ENCODE measurements at places on chromosomes 3 and 15.

- DNase-seq: no peak
Observed at GRCh38 chr15:65393091-65393490, 15.3 kb upstream of the IGDCC3 start.

DNA sequence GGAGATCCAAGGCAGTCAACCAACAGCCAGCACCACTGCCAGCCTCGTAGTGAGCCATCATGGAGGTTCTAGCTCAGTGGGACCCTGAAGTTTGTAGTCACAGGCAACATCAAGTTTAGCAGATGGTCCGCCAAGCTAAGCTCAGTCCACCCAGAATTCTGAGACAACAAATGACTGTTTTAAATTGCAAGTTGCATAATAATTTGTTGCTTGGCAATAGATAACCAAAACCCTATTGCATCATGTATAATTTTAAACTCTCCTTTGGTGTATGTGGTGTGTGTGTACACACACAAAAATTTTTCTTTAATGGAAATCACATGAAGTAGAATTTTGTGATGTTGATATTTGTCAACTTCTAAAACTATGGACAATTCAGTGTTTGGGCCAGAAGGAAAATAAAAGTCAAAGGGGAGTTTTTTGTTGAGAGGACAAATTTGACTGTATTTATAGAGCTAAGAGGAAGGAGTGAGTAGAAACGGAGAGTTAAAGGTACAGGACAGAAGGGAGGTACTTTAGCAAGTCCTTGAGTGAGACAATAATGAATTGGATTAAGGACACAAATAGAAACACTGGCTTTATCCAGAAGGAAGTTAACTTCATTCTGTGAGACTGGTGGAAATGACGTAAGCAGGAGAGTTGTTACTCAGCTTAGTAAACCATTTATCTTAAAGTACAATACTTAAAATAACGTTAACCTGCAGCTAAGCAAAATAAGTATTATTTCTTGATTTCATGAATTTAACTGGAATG, 83.6 kb downstream of the NCEH1 start:
- no peak for DNase-seq

DNA sequence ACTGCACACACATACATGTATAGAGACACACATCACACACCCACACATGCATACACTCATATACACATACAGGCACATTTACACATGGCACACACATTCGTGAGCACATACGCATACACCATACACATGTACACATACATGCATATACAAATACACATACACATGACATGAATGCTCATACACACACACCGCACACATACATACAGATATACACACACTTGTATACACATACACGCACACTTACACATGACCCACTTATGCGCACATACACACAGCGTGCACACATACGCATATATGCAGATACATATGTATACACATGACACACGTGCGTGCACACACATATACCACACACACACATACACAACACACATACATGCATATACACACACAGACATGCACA, 162.7 kb downstream of the LRRK1 start:
- no peak for DNase-seq

GRCh38 chr3:134028486-134029255, 1.1 kb downstream of the SLCO2A1 start:
- no peak for DNase-seq

GRCh38 chr3:63911509-63911872, 692 bp downstream of the SCAANT1 start:
- DNase-seq: peak; percentile 6

DNA sequence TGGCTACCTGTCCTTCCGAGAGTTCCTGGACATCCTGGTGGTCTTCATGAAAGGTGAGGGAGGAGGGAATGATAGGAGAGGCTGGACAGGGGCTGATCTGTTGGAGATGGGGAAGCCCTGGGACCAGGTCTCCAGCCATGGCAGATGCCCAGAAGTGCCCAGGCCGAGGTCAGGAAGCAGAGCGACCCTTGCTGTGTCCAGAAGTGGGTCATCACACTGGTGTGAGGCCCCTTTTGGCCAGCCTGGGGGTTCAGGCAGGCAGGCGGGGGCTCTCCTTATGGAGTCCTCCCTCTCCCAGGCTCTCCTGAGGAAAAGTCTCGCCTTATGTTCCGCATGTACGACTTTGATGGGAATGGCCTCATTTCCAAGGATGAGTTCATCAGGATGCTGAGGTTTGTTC, 17.8 kb downstream of the DUOX1 start:
- DNase-seq: no peak

DNA sequence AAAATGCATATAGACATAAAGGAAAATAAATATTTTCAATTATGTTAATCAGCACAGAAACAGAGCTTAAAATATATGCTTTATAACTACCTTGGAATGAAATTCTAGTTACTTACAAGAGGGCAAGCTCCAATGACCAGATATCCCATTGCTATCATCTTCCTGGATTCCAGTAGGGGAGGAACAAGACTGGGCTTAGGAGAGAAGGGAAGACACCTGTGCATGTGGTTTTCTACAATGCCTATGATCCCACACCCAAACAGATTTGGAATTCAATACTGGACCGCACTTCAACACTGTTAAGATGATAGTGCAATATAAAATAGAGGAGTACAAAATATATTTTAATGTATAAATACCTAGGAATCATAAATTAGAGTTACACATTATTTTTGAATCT, 79.6 kb downstream of the ARPP21 start:
- DNase-seq: no peak

DNA sequence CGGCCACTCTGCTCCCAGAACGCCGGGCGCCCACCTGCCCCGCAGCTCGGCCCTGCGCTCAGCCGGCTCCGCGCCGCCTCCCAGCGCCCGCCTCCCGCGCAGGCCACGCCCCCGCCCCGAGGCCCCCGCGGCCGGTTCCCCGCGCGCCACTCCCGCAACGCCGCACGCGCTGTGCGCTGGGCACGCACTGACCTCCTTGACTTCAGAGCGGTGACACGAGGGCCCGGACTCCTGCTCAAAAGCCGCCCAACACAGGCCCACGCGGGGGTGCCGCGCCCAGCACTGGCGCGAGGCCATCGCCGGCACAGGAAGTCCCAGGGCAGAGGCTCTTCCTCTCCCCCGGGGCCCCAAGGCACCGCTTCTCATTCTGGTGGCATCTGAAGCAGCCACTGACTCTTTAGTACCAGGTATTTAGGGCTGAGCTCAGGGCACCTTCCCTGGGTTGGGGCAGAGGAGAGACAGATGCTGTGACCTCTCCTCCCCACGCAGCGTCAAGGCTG, 12.4 kb downstream of the TNK2 start:
- peak; percentile 54 for DNase-seq

DNA sequence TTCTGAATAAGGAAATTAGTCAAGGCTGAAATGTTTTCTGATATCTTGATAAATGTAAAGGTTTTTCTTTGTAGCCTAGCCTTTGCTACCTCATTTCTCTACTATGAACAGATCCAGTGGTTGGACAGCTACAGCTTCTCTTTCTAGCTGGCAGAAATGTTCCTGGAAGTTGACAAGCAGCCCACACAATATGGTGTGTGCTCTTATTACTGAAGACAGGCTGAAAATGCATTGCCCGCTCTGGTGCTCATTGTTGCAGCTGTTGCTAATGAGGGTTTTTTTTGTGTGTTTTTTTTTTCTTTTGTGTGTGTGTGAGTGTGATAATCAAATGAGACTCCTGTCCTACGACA, 844.3 kb upstream of the SEMA6D start:
- no peak for DNase-seq

DNA sequence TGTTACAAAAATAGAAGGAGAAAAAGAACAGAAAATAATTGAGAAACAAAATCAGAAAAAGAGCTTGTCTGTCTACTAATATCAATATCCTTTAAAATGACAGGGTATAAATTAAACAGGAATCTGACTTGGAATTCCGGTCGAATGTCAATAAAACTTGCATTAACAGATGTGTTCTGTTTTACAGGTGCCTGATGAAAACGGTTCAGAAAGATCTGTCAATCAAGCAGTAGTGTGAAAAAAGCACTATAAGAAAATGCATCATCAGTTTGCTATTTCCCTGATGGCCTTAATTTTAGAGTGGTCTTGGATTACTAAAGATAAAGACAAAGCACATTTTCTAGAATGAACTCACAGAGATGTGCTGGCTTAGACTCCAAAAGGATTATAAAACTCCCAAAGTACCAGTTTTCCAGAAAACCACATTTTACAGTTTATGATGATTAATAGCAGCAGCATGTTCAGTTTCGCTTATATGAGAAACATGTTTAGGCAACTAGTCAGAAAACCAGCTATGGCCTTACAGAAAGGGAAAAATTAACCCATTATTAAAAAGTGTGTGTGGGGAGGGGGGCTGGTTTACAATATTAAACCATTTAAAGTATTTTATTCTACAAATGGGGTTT, 8.2 kb upstream of the C3orf38 start:
- no peak for DNase-seq

- no peak for DNase-seq
Observed at GRCh38 chr3:146550743-146551510, 6.5 kb upstream of the PLSCR1 start.

GRCh38 chr3:110568246-110568645, 503.4 kb upstream of the NECTIN3 start:
- no peak for DNase-seq

- no peak for DNase-seq
Observed at GRCh38 chr3:154089421-154090420, 31.5 kb upstream of the ARHGEF26 start.

- no peak for DNase-seq
Observed at GRCh38 chr3:45516829-45517228, 77.7 kb upstream of the LIMD1 start.

DNA sequence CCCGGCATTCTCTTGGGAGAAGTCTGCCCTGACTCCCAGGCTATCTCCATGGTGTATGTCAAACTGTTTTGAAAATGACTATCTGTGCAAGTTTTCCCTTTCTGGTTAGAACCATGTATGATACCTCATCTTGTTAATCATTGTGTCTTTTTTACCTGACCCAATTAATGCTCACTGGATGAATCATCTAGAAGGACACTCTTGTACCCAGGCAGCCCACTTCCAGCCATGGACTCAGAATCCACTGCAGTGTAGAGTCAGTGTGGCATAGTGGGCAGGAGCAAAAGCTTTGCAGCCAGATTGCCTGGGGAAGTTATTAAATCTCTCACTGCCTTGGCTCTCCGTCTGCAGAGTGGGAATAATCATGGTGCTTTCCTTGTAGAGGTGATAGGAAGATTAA, 1.2 kb downstream of the FAM3D start:
- no peak for DNase-seq

GRCh38 chr3:58102390-58102750, 94.1 kb downstream of the FLNB start:
- DNase-seq: no peak

DNA sequence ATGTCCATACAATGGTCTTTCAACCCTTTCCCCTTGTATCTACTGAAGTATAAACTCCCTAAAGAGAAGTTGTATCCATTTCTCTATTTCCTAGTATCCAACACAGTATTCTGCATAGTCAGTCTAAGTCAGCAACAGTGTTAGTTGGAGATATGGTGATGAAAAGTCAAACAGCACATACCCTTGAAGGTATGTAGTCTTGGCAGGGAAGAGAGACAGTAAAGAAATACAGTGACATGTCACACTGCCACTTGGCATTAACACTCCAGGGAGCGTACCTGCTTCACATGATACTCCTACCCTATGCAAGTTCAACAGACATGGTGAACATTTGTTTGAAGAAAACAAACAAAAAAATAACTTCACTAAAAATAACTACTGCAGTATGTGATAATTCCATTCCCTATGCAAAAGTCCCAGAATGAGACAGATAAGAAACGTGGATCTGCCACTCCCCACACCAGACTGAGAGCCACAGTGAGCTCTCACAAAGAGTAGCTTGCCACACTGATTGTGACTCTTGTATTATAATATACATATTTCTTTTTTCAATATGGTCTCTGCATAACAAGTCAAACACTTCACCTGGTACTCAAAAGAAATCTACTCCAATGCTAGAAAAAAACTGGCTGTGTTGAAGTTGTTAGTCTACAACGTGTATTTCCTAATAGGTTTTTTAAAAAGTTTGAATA, 5.9 kb downstream of the PDCD10 start:
- DNase-seq: no peak

DNA sequence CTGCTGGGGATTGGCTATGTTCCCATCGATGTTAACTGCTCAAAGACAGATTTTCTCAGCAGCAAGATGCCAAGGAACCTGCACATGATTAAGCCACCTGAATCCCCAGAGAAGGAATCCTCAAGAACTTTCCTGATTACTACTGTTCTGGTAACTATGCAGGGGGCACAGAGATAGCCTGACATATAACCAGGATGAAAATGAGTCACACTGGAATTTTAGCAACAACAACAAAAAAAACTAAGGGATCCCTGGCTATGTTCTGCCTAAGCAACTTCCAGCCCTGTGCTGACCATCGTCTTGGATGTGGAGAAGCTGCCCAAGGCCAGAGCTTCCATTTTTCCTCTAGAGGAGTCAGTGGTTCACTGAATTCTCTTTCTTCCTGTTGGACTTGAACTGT, 13.8 kb downstream of the RIOX2 start:
- DNase-seq: no peak

DNA sequence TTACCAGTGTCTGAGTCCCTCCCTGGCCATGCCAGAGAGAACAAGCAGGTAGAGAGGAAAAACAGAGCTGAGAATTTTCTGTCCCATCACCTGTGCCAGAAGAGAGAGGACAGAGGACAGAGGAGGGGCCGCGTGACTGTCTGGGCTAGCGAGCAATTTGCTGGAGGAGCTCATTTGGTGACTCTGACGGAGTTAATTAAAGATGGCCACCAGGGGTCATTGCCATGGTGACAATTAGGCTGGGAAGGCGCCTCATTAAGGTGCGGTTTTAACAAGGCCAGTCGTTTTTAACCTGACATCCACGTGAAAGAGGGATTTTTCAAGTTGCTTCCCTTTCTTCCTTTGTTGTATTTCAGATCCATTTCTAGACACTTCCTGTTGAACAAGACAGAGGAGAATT, 72.4 kb downstream of the RHCG start:
- DNase-seq: no peak

DNA sequence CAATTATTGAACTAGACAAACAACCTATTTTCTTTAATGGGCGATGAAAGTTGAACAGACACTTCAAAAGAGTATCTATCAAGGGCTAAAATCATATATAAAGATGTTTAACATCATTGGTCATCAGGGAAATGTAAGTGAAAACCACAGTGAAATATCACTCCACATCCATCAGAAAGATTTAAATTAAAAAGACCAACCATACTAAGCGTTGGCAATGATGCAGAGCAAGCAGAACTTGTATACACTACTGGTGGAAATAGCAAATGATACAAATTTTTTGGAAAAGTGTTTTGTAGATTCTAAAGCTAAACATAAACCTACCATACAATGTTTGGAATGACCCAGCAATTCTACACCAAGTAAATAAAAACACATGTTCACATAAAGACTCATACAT, 65.9 kb upstream of the THBS1 start:
- no peak for DNase-seq

DNA sequence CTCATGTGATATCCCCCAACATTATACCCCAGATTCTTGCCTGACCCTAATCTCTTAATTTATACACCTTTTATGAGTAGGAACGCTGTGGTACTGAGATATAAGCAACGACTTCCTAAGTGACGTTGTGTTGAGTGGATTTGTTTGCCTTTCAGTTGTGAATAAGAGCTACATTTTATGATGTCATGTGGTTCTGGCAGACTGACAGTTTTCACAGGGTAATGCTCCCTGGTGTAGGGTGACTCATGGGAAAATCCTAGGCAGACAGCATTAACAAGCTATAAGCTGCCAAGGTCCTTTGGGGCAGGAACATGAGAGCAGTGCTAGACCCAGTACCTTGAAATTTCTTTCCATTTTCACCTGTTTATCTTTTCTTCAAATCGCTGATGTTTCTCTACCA, 11.2 kb downstream of the C3orf52 start:
- DNase-seq: no peak

Measured in activated T-cell treated with anti-CD3 and anti-CD28 coated beads for 4 hours (primary cell).